Midbrain (tissue), 1 donor: ENCODE measurements at places on chromosomes 11 and 22.

GRCh38 chr11:125935618-125936199, 10.1 kb upstream of the VSIG10L2 start:
- DNase-seq = no peak

DNA sequence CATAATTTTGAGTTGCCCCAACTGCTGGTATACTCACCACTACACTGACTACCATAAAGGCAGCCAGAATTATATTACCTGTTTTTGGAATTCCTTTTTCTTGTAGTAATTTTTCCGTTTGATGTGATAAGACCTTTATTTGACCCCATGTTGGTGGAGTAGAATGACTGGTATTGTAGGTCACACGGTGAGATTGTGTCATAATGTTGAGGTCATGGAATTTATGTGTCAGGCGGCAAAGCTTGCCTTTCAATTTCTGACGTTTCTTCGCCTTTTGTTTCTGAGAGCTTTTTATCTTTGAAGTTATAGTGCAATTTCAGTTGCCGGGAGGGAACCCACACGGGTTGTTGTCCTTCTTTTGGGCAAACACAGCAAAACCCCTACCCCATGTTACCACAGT, 13.0 kb downstream of the OR52K1 start:
- no peak for DNase-seq

GRCh38 chr11:115221461-115222069, 282.6 kb downstream of the CADM1 start:
- DNase-seq = no peak

GRCh38 chr11:35629511-35629910, 11.3 kb downstream of the FJX1 start:
- no peak for DNase-seq

DNA sequence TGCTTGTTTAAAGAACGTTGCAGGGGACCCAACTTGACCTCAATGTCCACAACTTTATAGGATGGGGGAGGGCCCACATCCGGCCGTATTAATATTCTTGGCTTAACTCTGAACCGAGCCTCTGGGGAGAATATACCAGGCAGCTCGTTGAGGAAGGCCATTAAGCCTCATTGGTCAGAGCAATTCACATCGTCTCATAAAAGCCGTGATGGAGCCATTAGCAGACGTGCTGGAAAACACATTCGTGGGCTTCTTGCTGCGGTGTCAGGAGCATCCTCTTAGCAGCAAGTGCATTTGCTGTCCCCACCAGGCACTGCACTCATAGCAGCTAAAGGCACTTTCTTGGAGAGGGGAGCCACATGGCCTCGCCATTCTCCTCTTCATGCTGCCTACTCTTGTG, 14.9 kb downstream of the DSCAML1 start:
- DNase-seq = no peak

- peak; percentile 77 for DNase-seq
Observed at GRCh38 chr11:114774599-114775361, 96.5 kb downstream of the NXPE2 start.

- no peak for DNase-seq
Observed at GRCh38 chr22:20641198-20641892, 132.6 kb upstream of the SERPIND1 start.
